ENCODE measurements at places on chromosomes 7 and 10.

DNA sequence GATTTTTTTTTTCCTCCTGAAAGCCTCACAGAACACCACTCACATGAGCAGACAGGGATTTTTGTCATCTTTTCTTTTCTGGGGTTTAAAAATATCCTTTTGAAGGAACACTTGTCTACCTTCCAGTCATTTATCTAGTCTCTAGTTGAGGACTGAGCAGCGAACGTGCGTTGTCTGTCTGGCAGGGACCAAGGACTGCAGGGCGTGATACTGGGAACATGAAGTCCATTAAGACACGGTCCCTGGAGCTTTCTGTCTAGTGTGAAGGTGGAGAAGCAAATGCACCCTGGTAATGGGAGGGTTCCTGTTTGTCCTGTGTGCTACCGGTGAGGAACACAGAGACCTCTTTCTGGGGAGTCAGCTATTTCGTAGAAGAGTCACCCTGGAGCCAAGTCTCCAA lies 207.4 kb downstream of the TMEM178B start:
- DNase-seq = no peak

DNA sequence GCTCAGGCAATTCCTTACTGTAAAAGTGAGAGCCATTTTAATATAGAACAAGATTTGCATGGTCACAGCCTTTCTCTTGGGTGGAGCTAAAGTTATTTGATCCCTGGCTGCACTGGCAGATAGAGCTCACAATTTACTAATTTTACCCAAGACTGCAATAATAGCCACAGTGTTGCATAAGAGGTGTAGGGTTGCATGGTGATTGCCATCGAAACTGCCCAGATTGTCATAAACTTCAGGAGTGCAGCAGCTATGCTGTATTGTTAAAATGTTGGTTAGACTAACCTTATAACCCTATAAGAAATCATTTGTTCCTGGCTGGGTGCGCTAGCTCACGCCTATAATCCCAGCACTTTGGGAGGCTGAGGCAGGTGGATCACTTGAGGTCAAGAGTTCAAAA lies 50.0 kb downstream of the VCL start:
- DNase-seq = no peak

DNA sequence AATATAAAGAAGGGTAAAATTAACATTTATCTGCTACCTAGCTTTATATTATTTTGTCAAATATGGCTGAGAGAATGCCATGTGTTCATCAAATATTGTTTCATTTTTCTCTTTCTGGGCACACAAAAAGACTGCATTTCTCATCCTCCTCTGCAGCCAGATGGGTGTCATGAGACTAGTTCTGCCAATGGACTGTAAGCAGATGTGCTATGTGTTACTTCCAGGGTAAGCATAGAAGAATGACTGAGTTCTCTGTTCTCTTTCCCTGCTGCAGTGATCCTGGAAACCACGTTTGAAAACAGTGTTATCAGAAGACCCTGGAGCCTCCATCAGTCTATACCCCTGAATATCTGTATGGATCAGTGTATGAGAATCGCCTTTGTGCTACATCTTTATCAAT lies 24.1 kb upstream of the SLK start:
- DNase-seq = no peak

GRCh38 chr10:61411706-61412105 lies 41.5 kb downstream of the TMEM26 start:
- no peak for DNase-seq

- DNase-seq = no peak
These were observed 59.4 kb downstream of the CDK14 start for GRCh38 chr7:90655566-90655965.

DNA sequence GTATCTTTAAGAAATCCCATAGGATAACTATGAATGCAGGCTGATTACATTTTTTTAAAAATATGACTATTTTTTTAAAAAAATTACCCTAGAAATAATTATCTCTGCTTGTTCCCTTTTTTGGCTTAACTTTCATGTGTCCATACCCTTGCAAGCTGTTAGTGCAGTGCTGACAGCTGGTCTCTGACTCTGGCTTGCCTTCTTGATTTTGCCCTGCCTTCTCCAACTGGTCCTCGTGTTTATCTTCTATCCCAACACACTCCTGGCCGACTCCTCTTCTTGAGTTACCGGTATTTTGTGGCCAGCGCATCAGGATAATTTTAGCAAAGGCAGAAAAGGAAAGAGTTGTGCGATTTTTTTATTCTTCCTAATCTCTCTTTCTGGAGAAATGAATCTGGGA lies 111.7 kb upstream of the STARD3NL start:
- DNase-seq = no peak

DNA sequence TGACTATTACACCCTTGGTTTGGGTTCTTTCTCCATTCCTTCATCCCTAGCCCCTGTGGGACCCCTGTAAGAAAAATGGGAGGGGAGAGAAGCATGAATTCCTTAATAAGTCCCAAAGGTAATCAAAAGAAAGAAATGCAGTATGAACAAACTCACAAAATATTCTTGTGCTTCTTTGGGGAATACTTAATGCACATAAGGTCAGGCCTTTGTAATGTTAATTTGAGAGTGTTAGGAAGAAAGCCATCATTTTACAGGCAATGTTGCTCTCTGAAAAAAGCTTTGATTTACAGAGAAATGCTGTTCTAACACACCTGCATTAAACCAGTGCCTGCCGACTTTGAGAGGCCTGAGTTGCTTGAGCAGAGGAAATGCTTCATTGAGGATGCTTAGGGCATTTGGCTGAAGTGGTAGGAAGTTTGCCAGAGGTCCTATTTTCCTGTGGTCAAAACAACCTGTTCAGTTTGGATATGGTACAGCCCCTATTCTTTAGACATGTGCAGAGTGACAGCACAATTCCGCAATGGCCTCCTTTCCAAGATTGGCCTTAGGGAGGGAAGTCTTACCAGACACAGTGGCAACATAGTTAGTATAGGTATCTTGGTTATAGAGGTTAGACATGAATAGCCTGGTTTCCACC lies 643.4 kb downstream of the AUTS2 start:
- DNase-seq = no peak

DNA sequence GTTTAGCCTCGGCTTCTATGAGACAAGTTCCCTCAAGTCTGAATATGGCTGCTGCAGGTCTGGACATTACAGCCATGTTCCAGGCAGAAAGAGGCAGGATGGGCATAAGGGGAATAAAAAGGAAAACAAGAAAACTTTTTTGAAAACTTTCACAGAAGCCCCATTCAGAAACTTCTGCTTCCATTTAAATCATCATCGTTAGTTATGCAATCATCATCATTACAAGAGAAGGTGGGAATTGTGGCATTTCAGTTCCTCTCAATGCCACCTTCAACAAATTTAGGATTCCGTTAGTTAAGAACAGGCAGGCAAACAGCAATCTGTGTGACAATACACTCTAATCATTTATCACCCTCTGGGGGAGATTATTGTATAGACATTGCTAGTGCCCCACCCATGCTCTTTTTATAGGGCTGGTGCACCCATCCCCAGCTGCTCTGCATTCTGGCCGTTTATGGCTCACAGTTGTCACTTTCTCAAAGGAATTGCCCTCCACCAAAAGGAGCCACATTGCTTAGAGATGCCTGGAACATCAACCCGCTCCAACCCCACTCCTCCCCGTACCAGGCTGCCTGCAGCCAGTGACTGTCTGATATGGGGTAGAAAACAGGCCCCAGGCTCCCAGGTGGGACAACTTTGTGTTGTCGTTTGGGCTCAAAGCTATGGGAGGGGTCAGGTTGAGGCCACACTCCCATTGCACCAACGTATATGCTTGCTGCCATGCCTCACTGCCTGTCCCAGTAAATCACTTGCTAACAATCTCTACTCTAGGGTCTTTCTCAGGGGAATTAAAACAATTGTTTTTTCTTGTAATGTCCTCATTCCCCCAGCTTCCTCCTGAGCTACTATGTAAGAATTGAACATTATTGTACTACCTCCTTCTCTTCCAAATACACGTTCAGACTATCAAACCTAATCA lies 24.2 kb downstream of the ITGB8 start:
- DNase-seq = no peak

DNA sequence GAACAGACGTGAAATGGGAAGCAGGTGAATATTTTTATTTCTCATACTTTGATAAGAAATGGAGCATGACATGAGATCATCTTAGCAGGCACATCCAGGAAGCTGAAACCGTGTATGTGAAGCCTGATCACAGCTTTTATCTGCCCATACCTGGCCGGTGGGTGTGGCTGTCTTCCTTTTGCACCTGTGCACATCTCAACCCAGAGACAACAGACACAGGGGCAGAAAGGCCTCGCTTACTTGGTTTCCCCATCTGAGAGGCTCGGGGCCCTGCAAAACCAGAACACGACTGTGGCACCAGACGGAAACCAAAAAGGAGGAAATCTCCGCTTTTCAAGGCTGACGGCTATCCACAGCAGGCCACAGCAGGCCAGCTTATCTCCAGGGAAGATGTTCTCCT lies 116.4 kb downstream of the TCERG1L start:
- no peak for DNase-seq

- no peak for DNase-seq
These were observed 29.7 kb upstream of the SEC61G start for GRCh38 chr7:54788664-54789063.

DNA sequence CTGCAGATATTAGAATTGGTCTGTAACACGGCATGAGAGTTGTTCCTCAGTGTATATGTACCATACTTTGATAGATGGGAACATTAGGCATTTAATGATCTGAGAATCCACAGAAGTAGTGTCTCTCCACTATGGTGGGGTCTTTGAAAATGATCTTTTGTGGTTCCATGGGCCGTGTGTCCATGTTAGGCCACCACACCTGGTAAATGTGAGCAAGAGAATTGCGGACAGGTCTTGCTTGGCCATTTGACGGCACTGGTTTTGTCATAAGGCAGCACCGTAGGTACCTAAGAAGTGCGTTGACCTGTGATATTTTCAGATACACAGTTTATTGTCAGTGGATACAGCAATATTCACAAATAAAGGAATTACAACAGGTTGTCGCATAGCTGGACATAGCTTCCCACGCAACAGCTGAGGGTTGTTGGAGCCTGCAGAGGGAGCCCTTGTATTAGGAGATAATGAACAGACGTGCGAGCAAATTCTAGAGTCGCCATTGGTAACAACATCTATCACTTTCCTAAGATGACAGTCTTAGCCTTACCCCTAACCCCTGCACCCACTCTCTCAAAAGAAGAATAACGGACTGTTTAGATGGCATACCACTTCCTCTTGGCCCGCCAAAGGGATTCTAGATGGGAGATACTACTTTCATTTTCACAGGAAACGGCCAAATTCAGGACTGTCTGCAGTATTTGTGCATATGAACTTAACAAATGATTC lies 111.4 kb downstream of the COL28A1 start:
- DNase-seq = peak; percentile 48

GRCh38 chr10:73646598-73647041 lies 5.3 kb upstream of the MYOZ1 start:
- no peak for DNase-seq

DNA sequence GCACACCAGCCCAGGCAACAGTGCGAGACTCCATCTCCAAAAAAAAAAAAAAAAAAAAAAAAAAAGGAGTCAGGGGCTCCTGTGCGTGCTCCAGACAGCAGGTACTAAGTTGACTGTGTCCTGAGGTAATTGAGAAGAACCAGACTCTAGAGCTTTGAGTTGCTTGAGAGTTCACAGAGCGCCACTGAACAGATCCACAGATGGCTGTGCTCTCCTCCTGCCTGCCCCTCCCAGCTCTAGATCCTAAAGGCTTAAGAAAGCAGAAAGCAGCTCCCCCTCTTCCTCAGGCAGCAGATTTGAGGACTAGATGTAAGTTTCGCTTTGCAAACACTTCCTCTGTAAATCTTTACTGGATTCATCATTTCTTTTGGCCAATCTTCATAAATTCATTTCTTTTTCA lies 38.7 kb downstream of the SHH start:
- no peak for DNase-seq

Data from stimulated activated naive CD8-positive, alpha-beta T cell treated with anti-CD3 and anti-CD28 coated beads, Interleukin-15, Interleukin-2, amounts not matched to agents 100 U/mL and 50 U/mL, for 24 hours (primary cell).